ENCODE measurements at places on chromosomes 13 and 19. TPM values are rescaled to one million over a fixed set of nuclear protein-coding genes. Genes with fewer than 3 reads are reported as not detected.

- no peak for DNase-seq
Measured at GRCh38 chr13:111359237-111359915, 38.9 kb downstream of the TEX29 start.

DNA sequence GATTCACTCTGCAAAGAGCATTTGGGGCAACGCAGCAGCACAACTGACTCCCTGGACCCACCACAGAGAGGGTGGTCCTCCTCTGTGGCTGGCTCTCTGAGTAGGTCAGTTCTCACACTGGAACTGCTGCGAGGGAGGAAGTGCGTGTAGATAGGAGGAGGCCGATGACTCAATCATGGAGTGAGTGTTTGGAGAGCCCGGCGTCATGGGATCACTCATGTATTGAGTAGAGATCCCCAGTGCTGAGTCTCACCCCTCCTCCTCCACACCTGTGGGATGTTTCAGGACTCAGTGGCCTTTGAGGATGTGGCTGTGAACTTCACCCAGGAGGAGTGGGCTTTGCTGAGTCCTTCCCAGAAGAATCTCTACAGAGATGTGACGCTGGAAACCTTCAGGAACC, 8.9 kb downstream of the ZNF101 start:
- no peak for DNase-seq

- no peak for DNase-seq
Measured at GRCh38 chr13:82070416-82070815, 1729.5 kb upstream of the SPRY2 start.

DNA sequence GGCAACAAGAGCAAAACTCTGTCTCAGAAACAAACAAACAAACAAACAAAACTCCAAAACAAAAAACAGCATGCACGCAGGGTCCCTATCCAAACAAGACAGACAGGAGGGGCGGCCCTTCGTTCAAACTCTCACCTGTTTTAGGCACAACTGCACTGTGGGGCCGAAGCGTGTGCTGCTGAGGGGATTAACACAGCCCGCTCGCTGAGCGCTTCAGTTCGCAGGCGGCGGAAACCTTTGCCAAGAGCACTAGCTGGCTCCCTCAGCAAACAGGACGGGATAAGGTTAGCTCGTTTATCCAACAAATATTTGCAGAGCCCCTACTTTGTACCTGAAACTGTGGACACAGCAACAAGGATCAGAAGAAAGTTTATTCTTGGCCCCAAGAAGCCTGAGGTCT, 1.6 kb upstream of the ADPRHL1 start:
- no peak for DNase-seq

GRCh38 chr19:10686661-10687517, 14.3 kb upstream of the QTRT1 start:
- DNase-seq, result peak; percentile 18

DNA sequence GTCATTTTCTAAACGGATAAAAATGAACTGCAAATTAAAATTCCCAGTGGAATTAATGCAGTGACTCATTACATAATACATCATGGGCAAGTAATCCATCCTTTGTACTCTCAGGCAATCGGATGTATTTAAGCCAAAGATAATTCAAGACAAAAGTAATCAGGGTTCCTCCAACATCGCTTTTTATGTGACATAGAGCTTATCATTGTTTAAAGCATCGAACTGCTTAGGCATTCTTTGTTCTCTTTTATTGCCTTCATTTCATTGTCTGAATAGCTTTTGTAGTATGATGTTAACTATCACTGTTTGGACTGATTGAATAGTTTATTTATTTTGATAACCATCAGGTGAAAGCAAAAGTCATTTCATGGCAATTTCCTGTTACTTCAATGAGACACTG, 209.4 kb downstream of the ITGBL1 start:
- DNase-seq, result peak; percentile 69

DNA sequence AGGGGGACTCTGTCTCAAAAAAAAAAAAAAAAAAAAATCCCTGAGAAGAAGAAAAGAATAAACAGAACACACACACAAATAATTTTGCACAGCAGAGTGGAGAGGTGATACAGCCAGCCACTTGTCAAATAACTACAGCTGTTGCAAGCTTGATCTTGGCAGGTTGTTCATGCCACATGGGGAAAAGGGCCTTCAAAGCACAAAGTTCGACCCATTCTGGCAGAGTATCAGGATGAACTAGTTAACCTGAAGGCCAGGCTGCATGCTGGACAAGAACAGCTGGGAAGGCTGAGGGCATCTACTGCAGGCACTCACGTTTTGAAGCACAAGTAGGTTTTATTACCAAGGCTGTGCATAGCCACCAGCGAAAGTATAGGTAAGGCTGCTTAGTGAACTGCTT, 104.1 kb downstream of the KCTD15 start:
- no peak for DNase-seq

DNA sequence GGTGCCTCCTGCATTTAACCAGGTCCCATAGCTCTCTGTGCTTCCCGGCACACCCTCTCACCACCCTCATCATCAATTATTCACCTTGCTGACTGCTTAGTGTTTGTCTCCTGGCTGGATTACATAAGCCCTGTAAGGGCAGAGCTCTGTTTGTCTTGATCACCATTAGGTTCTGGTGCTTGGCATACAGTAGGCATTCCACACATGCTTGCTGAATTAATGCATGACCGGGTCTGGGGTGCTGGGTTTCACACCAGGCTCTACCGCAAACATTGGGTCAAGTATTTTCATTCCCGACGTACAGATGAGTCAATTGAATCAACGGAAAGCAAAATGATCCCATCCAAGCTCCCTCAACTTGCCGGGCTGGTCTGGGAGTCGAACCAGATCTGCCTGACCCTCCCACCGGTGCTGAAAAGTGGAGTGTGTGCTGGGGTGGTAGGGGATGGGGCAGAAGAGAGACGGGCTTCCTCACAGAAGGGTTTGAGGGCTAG, 28.5 kb downstream of the VAV1 start:
- DNase-seq, result no peak

DNA sequence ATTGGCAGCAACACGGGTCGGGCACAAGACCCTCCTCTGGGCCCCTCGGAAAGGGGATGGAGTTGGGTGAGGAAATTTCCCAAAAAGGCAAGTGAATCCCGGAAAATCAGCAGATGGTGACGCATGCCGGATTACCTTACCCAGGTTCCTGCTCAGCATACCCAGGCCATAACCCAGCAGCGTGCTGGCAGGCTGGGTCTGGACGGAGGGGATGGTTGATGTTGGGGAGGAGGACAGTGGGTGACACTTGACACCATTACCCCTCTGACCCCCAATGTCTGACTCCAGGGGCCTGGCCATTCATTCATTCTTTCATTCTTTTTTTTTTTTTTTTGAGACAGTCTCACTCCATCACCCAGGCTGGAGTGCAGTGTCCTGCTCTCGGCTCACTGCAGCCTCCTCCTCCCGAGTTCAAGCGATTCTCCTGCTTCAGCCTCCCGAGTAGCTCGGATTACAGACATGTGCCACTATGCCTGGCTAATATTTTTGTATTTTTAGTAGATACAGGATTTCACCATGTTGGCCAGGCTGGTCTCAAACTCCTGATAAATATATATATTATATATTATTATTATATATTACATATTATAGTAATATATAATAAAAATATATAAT, 799 bp downstream of the PVR start:
- DNase-seq, result peak; percentile 47

Gene WASF3
- 4.6 TPM for total RNA-seq

Gene SIGLEC9
- total RNA-seq, result not detected

Gene HSD17B14
- 2.0 TPM for total RNA-seq
